Substantia nigra (tissue), 51 donors: ENCODE measurements at places on chromosomes 7 and 10.

DNA sequence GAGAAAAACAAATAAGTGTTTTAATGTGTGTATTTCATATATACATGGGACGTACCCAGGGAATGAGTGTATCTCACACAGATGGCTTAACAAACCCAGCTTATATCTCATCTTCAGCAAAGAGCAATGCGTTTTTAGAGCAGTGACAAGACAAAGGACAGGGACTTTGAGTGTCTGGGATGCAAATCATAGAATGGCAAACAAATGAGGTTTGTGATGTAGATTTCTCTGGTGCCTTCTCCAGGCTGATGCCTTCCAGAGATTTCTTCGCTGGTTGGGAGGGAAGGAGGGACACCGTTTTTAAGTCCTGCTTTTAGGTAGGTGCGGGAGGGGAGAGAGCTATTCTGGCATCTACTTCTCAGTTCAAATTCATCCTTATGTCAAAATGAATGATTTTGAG is 16.6 kb downstream of the LANCL2 start:
- DNase-seq: no peak

GRCh38 chr10:47349516-47349915 is 1.4 kb downstream of the RBP3 start:
- no peak for DNase-seq

DNA sequence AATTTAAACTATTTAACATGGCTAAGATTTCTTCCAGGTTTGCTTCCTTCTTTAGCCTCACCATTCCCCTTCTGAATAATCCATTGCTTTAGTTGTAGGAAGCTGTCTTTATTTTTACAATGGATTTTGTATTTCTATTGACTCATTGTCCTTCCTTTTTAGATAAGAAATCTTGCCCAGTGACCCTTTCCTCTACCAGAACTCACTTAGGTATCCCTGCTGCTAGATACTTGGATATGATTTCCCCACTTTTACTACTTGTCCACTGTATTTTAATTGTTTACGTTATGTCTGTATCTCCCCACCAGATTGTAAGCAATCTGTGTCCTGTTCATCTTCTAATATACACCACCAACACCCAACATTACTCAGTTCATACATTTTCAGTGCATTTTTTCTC is 47.7 kb upstream of the MDFIC start:
- no peak for DNase-seq

DNA sequence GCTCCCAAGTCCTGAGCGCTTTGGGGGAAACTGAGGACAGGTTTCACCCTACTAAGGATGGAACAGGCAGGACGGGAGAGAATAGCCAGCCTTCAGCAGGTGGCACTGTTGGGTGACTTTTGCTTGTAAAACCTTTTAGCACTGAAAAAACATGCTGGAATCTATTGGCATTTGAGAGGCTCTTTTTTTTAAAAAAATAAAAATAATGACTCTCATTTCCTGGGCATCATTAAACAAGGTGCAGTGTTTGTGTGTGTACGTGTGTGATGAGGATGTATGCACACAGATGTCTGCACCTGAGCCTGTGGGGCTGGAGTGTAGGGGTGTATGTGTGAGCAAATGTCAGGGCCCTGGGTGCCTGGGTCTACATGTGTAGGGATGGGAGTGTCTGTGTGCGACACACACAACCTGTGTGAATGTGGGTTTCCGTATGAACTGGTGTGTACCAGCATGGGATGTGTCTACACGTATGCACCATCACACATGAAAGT is 177.9 kb downstream of the RPS24 start:
- DNase-seq: peak; percentile 43

GRCh38 chr7:42105554-42106358 is 131.3 kb downstream of the GLI3 start:
- no peak for DNase-seq

- DNase-seq: no peak
Measured at GRCh38 chr10:70982443-70982842, 94.1 kb upstream of the PCBD1 start.

- DNase-seq: no peak
Measured at GRCh38 chr10:48382982-48383381, 76.5 kb downstream of the MAPK8 start.

- DNase-seq: no peak
Measured at GRCh38 chr10:60252688-60253087, 137.0 kb downstream of the ANK3 start.

DNA sequence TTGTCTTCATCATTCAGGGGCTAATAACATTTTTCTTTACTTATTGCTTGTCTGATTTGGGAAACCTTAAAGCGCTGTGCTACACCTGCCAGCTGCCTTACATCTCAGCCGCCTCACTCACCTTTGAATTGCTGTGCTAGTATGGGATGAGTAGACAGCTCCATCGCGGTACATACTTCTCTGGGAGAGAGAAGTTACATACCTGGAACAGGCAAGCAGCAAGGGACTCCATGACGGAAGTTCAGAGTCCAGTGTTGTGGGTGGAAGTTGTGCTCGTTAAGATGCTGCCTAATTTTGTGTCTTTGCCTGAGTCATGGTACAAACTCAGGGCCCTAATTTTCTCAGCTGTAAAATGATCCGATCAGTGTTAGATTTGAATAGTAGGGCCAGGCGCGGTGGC is 1.9 kb downstream of the NUB1 start:
- DNase-seq: no peak

DNA sequence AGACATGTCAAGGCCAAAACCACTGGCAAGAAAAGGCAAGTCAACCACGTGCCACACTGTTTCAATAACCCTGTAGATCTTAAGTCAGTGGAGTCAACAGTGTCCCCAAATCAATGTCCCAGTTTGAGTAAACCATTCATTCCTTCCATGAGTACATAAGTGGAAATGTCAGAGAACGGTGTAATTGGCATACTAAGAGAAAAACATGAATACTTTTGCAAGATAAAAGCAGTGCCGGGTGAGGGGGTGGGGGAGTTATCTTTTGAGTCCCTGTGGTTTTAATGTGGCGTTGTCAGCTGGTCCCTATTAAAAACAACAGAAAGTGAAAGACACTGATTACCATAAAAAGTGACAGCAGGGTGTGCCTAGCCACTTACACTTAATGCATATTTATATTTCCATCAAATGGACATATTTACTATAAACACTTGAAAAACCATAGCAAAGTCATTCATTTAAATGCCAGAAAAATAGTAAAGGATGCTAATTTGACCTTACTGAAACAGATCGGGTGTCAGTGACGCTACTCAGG is 37.8 kb downstream of the RSU1 start:
- DNase-seq: no peak

DNA sequence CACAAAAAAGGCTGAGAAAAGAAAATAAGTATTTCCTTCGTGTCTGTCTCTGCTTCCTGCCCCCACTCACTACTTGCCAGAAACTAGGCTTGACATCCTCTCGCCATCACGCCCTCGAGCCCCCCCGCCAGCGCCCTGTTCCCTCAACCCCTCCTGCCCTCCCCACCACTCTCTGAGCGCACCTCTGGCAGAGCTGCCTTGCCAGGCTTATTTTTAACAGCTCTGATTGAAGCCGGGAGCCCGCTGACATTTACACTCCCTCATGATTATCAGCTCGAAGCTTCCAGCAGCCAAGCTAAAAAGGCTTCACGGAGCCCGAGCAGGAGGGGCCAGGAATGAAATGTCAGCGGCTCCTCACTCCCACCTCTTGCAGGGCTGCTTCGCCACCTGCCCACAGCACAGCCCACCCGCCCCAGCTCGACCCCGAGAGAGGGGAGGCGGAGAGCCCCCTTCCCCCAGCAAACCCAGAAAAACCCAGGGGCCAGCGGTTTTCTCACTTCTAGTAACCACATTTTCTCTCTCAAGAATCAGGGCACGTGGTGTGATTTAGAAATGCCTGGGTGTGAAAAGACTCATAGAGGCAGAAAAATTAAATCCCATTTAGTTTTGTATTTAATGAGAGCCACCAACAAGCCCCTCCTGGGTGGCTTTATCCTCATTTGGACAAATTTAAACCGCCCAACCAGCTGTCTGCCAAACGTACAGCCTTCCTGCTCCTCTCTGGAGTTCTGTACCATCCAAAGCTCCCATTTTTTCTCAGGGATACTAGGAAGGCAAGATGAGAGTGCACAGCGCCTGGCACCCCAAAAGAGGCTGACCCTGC is 89.3 kb downstream of the SLIT1 start:
- DNase-seq: no peak

DNA sequence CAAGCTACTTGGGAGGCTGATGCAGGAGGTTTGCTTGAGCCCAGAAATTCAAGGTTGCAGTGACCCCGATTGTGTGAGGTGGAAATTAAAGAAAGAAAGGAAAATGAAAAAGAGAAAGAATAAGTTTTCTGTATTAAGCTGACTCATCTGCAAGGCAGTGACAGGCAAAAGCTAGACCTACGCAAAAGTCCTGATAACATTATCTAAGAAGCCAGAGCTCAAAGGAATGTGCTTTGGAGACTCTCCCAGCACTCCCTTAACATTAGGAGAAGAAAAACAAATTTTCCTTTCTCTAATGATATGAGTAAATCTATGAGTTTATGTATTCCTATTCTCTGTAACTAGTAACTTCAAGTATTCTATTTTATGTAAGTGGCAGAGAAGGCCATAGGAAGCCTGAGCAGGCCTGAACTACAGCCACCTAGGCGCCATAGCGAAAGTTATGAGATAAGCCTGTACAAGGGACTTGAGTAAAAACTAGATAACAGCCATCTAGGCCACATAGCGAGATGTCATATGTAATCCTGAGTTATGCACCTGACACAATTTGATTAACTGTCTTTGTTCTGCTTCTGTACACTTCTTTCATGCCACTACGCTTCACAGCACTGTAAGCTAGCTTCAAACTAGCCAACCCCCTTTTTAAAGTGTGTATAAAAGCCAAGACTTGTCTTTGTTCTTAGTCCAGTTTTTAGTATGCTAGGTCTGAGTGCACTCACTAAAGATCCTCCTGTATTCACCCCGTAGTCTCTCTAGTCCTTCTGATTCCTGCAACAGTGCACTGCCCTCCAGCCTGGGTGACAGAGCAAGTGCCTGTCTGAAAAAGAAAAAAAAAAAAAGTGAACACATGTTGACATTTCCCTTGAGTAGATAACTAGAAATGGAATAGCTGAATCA is 9.4 kb upstream of the ZWINT start:
- no peak for DNase-seq

DNA sequence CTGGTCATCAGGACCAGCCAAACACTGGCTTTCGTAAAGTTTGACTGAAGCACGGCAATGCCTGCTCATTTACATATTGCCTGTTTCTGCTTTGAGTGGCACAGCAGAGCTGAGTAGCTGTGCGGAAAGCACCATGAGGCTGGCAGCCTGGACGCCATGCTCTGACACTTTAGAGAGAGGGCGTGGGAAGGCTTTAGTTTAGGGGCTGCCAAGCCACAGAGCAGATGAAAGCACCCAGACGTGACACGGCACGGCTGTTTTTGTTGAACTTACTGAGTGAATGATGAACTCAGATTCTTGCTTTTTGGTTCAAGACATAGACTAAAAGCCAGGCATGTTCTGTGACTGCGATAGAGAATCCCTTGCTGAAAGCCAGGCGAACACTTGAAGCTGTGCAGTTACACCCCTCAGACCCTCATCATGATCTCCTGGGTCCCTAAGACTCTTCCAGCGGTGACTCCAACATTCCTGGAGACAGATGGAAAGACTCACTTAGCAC is 182.1 kb downstream of the ZMYND11 start:
- no peak for DNase-seq

GRCh38 chr10:15053061-15053460 is 9.3 kb downstream of the OLAH start:
- no peak for DNase-seq

GRCh38 chr7:143372070-143372469 is 9.1 kb upstream of the ZYX start:
- peak; percentile 68 for DNase-seq

- DNase-seq: no peak
Measured at GRCh38 chr10:118729641-118730258, 25.0 kb downstream of the CACUL1 start.

DNA sequence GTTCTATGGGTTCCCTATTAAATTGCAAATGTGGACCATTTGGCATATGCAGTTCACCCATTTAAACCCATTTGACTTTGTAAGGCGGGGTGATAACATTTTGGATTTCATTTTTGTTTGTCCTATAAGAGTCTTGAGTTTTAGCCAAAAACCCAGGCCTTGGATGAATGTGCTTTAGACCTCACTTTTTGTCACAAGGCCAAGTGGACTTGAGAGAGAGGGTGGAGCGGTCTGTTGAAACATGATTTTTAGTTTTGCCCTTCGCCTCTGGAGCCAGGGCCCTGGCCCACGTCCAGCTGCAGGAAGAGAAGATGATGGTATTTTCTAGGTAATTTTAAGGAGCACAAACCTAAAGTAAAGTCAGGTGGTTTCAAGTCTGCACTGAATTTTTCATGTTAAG is 260.1 kb downstream of the SLC25A13 start:
- no peak for DNase-seq

DNA sequence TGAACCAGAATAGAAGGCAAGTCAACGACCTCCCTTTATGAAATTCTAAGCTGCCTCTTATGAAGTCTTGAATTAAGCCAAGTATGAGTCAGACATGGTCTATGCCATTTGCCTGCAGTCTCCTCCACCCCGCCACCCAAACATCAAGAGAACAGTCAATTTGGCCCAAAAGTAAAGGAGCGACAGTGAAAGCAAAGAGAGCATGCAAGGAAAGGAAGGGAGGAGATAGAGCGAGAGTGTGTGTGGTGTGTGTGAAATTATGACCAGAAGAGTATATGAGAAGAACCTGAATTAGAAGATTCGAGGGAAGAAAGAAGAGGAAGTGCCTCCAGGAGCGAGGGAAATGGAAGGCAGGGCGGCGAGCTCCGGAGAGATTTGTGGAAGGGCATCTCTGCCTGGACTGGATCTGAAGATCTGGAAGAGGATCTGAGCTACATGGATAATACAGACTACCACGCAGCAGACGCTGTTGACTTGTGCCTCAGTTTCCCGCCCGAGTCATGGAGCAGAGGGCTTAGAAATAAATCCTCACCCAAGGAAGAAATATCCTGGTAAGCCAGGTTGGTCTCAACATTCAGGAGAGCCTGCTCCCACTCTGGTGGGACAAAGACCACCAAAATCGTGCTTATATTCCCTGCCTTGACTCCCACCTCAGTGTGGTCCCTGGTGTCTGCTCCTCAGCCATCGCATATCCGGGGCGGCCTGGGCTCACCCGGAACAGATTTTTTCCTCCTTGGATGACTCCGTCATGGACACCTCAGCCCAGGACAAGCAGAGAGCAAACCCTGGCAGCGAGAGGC is 459 bp downstream of the ZDHHC6 start:
- no peak for DNase-seq

DNA sequence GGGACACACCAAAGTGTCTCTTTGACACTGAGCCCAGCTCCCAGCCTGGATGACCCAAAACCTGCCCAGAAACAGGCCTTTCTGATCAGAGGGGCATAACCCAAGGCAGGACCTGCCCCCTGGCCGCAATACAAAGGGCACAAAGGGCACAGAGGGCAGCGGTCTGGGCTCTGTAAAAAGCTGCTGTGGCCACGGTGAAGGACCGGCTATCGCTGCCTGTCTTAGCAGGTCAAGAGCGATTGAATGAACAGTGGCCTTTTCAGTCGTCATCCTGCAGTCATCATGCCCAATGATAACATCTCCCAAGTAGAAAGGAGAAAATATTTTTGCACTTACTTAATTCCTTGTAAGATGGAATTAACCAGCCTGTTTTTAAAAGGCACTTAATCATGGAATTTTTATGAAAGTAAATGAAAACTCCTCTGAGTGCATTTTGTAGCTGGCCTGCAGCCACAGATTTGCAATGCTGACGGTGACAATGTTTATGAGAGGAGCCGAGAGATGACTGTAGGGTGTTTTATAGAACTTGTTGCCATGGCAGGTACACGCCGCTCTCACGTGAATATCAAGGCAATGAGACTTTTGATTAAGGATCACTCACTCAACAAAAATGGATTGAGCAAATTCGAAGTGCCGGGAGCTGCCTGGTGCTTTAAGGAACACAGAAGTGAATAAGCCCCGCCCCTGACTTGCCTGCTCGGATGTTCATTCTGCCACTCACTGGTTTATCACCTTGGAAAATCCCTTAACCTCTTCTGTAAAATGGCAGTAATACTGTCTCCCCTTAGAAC is 47.3 kb upstream of the BHLHA15 start:
- DNase-seq: no peak
